Mesenteric fat pad (tissue), 1 donor: ENCODE measurements at places on chromosomes 11 and 22. TPM values are rescaled to one million over a fixed set of nuclear protein-coding genes. Genes with fewer than 3 reads are reported as not detected.

DNA sequence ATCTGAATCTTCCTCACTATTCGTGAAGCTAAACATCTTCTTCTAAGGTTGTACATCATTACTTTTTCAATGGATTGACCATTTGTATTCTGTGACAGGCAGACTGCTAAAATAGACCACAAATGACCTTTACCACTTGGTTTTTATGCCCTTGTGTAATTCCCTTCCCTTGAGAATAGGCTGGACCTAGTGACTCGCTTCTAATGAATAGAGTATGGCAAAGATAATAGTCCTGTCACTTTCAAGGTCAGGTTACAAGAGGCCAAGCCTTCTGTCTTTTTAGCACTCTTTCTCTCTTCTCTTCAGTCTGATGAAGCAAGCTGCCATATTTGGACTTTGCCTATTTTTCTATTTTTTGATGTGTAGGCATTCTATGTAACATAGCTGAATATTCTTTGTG is 492.9 kb downstream of the SOX6 start:
- no peak for DNase-seq

- no peak for DNase-seq
Measured at GRCh38 chr11:29353833-29354232, 663.0 kb downstream of the KCNA4 start.

- DNase-seq, result no peak
Measured at GRCh38 chr11:61256710-61257482, 15.9 kb downstream of the PGA5 start.

- DNase-seq, result no peak
Measured at GRCh38 chr22:25067851-25068421, 115.4 kb downstream of the KIAA1671 start.

GRCh38 chr11:115784796-115785521 is 280.7 kb upstream of the CADM1 start:
- no peak for DNase-seq

DNA sequence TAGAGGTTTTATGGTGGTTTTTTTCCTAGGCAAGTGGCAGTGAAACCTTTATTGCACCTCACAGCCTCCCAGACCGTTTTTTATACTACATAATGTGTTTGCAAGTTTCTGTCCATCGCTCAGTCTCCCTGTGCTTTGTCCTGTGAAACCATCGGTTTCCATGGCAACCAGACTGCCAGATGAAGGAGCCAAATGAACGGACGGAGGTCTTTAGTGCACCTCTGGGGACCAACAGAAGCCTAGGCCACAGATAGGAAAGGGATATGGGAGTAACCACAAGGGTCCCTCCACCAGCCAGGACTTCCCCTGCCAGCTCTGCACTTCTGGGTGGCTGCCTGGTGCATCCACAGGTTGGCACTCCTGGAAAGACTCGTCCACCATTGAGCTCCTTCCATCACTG is 165.0 kb downstream of the CHST1 start:
- no peak for DNase-seq

- DNase-seq, result no peak
Measured at GRCh38 chr11:43574949-43575912, 105.3 kb upstream of the HSD17B12 start.

GRCh38 chr11:11512929-11513328 is 108.9 kb downstream of the GALNT18 start:
- DNase-seq, result no peak

DNA sequence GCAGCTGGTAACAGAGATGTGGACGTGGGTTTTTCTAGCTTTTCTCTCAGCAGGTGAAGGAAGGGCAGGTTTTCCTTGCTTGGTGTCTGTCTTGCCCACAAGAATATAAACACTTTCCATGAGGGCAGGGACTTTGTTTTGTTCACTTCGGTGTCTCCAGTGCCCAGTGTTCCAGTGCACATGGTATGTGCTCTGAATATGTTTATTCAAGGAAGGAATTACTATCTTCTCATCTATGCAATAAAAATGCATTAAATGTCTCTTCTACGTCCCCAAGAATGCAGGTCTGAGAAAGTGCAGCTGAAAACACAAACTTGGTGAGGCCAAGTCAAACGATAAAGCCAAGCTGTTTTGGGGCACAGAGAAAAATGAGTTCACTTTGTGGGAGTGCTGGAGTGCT is 56.3 kb upstream of the PLET1 start:
- no peak for DNase-seq

- no peak for DNase-seq
Measured at GRCh38 chr11:104908186-104908531, 9.9 kb upstream of the CASP12 start.

DNA sequence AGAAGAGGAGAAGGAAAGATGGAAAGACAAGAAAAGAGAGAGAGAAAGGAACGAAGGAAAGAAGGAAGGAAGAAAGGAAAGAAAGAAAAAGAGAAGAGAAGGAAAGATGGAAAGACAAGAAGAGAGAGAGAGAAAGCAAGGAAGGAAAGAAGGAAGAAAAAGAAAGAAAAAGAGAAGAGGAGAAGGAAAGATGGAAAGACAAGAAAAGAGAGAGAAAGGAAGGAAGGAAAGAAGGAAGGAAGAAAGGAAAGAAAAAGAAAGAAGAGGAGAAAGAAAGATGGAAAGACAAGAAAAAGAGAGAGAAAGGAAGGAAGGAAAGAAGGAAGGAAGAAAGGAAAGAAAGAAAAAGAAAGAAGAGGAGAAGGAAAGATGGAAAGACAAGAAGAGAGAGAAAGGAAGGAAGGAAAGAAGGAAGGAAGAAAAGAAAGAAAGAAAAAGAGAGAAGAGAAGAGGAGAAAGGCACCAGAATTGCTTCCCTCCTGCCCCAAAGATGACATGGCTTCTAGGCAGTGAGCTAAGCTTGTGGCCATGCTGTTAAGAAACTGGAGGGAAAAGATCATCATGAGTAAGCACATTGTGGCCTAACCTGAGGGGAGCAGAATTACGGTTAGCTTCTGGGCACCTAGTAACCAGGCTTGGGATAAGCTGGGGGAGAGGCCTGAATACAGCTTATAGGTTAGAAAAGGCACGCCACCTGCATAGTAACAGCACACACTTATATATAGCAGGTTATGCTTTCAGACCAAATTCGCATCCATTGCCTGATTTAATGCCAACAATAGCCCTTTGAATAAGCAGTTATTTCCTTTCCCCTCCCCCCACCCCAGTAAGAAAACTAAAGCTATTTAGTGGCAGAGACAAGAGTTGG is 2.3 kb upstream of the ST3GAL4 start:
- no peak for DNase-seq

GRCh38 chr11:6875761-6876160 is 664 bp upstream of the OR10A4 start:
- no peak for DNase-seq

DNA sequence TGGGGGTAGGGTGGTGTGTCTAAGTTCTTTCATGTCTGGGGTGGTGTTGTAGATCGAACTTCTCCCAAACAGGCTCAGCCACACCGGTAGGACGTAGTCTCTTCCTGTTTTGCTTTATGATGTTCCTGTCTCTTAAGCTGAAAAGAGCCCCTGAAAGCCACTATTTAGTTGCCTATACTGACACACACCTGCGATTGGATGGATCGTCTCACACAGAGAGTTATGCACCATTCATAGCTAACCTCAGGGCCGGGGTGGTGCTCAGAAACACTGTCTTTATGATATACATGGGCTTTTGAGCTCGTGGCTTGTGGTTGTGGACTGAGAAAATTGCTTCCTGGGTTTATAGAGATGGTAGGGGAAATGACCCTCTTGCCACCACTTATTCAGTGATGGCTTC is 137.6 kb downstream of the TEAD1 start:
- no peak for DNase-seq

DNA sequence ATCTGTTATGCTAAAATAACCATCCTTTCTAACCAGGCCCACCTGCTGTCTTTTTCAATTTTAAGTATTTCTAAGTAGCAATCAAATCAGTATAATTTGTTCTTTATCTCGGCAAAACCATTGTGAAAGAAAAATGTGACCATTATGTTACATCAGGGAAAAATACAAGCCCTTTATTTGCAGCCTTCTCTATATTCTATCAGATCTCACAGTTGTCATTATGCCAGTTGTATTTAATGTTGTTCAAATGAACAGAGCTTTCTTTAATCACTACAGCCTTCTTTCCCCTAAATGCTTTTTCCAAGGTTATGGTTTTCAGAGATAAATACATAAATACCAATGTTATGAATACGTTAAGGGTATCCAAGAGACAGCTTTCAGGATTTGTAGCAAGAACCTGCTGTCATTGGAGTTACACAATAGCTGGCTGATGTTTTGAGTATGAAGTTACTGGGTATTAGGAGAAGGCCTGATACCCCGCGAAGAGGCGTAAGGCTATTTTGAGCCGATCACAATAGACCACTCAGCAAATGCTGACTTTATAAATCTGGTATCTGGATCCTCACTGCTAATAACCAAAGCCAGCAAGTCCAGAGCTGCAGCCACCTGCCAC is 406.3 kb downstream of the CADM1 start:
- DNase-seq, result no peak

GRCh38 chr11:35210876-35211546 is 72.0 kb downstream of the CD44 start:
- no peak for DNase-seq

DNA sequence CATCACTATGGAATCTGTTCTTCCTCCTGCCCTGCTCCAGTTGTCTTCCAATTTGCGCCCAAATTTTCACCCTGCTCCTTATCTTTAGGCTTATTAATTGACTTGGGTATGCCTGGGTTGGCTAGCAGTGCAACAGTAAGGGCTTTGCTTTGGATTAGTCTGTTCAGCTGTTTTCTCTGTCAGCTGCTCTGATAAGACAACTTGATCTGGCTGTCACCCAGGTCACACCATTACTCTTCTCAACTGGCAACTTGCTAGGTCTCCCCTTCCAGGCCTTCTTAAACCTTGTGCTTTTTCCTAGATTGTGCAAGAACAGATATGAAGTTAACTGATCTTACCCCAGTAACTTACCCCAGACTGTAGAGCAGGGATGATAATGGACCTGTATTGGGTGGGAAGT is 357.8 kb upstream of the LARGE1 start:
- DNase-seq, result no peak

DNA sequence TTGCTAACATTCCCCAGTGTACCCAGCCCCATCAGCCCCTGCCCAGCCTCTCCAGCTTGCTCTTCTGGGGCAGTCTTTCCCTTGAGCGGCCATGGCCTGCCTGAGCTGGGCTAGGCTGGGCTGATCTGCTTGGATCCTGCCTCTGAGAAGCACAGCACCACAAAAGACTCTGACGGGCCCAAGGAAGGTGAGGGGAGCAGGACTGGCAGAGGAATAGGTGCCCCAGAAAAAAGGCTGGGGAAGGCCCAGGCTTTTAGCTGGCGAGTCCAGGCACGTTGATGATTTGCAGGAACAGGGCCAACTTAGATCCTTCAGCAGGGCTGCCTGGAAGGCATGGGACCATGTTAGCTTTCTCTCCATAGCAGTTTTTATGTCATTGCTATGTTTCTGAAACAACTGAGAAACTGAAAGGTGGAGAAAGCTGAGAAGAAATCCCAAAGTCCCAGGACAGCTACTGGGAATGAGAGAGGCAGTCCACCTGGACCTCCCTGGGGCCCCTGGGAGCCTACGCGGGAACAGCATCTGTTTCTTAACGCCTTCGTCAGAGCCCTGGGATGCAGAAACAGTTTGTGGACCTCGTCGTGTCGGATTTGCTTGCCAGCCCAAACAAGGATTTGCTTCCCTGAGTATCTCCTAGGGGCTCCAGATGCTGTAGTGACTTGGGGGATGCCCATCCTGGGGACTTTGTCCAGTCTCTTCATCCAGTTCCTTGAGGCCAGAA is 24.4 kb upstream of the FXYD6 start:
- DNase-seq, result peak; percentile 85

GRCh38 chr22:46756097-46756496 is 6.4 kb upstream of the TBC1D22A start:
- no peak for DNase-seq

DNA sequence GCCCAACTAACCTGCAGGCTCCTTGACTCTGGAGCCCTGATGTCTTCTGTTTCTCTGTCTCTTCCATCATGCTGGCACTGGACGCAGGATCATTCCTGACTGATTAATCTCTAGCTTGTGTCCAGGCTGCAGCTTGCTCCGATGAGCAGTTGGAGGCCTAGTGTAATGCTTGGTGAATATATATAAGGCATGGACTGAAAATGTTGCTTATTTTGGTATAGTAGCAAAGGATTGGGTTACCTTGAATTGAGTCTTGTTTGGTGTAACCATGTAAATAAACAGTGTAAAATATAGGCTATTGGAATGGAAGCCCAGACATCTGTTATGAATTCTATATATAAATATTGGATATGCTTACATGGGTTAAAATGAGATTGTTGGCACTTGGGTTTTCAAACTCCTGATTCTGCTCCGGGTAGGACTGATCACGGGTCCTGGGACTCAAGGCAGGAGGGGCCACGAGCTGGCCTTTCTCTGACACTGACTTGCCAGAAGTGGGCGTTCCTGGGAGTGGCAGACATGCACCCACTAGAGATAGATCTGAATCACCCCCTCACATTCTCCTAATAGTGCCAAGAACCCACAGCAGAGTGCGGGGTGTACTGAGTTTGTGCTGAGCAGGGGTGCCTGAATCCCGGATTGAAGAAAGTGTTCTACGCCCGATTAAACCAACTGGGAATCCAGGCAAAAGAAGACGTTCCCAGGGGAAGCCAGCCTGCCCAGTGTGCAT is 25.8 kb downstream of the LRP5 start:
- no peak for DNase-seq

GRCh38 chr11:128494418-128495332 is 92.7 kb downstream of the ETS1 start:
- DNase-seq, result no peak

DNA sequence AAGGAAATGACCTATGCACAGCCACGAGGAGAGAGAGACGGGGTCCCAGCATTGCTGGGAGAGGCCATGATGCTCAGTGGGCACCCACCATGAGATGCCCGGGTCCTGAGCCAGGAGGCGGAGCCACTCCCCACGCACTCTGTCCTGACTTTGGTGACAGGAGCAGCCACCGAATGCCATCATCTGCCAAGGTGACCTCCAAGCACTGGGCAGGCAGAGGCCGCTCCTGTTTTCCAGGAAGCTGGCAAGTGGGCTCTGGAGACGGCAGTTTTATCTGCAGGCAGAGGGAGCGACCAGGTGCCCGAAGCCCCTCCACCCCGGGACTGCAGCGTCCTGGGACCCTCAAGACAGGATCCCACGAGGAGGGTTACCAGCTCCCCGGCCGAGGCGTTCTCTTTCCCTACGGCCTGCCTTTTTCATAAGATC is 453.9 kb downstream of the BRD1 start:
- peak; percentile 62 for DNase-seq

Gene FBXO7
- 73.3 TPM for total RNA-seq

Gene MPEG1
- total RNA-seq, result 71.5 TPM

Gene APOBEC3B
- 0.58 TPM for total RNA-seq

Gene GUCY1A2
- 6.9 TPM for total RNA-seq

Gene CHADL
- total RNA-seq, result 2.9 TPM

Gene GVQW3
- 1.1 TPM for total RNA-seq

Gene GAB2
- 65.1 TPM for total RNA-seq

Gene CRYAB
- 2,279 TPM for total RNA-seq

Gene TNNI2
- total RNA-seq, result 0.64 TPM

Gene CHEK1
- 2.2 TPM for total RNA-seq

Gene OR51E2
- total RNA-seq, result not detected

Gene RAC2
- total RNA-seq, result 26.1 TPM

Gene KRTAP5-9
- total RNA-seq, result not detected

Gene KLHDC7B
- 0.10 TPM for total RNA-seq

Gene KRTAP5-2
- total RNA-seq, result not detected

Gene RAB38
- 3.5 TPM for total RNA-seq

Gene ART1
- total RNA-seq, result not detected

Gene MS4A8
- 0.48 TPM for total RNA-seq

Gene RAPSN
- 0.55 TPM for total RNA-seq

Gene P2RX6
- total RNA-seq, result 1.2 TPM

Gene BLID
- 0.67 TPM for total RNA-seq
